Stimulated activated CD4-positive, alpha-beta T cell treated with anti-CD3 and anti-CD28 coated beads, Interleukin-4, amount 100 ng/mL, for 24 hours (primary cell): ENCODE measurements at places on chromosomes 3 and 15.
A peak's percentile ranks its signal among the peaks of the same experiment; 100 is the strongest.

DNA sequence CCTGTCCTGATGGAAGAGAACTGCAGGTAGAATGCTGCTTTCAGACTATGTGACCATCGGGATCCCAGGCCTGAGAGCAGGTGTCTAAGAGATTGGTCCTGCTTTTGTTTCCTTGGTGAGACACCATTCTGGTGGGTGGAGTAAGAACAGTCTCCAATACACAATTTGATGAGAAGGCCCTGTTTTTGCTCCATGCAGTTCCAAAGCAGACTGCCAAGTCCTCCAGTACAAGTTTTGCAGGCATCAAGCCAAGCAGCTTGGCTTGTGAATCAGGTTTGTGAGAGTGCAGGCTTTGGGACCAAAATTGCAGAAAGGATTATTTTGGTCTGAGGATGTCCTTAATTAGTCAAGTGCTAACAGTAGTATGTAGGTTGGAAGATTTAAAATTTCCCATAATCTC lies 381.6 kb downstream of the FOXP1 start:
- no peak for DNase-seq

DNA sequence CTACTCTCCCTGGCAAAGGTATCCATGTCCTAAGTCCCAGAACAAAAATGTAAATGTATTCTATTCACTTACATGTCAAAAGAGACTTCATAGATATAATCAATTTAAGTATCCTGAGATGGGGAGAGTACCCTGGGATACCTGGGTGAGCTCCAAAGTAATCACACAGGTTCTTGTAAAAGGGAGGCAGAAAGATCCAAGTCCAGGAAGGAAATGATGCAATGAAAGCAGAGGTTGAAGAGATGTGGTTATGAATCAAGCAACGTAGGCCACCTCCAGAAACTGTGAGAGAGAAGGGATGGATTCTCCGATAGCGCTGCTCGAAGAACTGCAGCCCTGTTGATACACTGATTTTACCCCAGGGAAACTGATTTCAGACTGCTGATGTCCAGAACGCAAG lies 93.9 kb upstream of the VGLL3 start:
- no peak for DNase-seq

DNA sequence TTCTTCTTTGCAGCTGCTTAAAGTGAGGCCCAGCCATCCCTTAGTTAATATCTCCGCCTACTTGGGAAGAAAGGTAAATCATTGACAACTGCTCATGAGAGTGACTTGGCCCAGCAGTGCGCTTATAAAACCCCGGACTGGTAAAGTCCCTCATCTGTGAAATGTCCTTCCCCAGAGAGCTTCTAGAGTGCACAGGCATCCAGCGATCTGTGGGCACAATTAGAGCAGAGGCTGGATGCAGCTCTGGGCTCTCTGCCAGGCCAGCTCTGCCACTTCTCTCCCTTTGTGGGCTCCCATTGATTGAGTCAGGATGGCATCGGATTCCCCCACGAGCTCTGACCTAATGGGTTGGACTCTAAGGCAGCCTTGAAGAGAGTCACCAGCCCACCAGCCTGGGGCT lies 219.0 kb upstream of the LINGO1 start:
- no peak for DNase-seq

GRCh38 chr3:101926594-101927105 lies 77.3 kb downstream of the NFKBIZ start:
- DNase-seq = no peak

GRCh38 chr15:40830884-40831283 lies 2.4 kb upstream of the PPP1R14D start:
- DNase-seq = no peak

DNA sequence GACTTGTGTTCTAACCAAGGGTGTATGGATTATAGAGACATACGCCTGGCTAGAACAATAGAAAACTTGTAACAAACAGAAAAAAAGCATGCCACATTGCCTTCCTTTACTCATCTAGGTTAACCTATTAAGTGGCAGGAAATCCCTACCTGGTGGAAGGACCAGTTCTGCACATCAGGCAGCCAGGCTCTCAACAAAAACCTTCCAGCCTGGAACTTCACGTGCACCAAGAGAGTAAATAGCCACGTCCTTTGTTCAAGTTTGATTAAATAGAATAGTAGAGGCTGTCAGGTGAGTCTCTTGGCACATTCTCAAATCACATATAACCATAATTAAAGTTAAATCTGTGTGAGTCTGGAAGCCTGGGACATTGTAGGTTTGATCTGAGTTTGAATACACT lies 85.0 kb upstream of the DPH6 start:
- no peak for DNase-seq

DNA sequence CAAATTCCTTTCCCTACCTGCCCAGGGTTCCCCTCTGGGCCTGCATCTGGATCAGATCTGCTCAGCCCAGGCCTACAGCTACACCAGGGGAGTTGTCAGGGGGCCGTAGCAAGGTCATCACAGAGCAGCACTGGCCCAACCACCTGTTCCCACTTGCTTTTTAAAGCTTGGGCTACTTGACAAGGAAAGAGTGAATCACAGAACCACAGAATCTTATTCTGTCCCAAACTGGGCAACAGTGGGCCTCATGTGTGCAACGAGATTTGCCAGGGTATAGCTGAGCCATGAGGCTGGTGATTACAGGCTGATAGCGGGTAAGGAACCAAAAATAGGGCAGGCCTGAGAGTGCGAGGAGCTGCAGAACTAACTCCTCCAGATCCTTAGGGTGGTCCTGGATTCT lies 66.7 kb downstream of the MYLK start:
- no peak for DNase-seq

- DNase-seq = no peak
Observed at GRCh38 chr3:53550005-53550620, 55.7 kb downstream of the CACNA1D start.

DNA sequence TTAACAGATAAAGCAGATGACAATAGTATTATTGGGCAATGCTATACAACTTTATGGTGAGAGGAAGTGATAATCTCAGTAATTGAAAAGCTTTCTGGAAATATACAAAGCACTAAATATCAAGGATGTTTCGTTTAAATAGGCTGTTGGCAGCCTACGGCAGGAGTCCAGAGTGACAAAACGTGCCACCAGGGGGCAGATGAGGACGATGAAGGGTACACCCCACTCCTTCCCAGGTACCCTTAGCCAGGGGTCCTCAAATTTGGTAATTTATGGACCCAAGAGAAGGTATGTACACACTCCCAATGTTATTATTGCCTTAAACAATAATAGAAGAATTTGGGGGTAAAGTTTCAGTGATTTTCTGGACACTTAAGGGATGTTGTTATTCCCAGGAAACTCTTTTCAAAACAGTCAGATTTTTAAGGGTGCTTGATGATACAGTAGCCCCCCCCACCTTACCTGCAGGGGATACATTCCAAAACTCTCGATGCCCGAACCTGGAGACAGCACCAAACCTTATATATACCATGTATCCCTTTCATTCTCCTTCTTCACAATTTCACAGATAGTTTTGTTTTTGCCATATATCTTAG lies 1.4 kb upstream of the MAGEL2 start:
- no peak for DNase-seq

GRCh38 chr3:71045212-71045916 lies 538.2 kb downstream of the FOXP1 start:
- no peak for DNase-seq

DNA sequence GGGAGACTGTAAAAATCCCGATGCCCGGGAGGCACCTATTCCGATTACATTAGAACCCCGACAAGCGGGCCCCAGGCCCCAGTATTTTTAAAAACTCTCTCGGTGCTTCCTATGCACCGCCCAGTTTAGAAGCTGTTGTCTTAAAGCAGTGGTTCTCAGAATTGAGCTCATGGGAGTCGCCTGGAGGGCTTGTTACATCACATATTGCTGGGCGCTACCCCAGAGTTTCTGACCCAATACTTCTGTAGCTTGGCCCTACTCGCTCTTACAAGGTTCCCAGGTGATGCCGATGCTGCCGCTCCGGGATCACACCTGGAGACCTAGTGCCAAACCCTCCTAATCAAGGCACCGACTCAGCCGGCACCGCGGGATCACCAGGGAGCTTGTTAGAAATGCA lies 35.2 kb downstream of the CPN2 start:
- DNase-seq = no peak

DNA sequence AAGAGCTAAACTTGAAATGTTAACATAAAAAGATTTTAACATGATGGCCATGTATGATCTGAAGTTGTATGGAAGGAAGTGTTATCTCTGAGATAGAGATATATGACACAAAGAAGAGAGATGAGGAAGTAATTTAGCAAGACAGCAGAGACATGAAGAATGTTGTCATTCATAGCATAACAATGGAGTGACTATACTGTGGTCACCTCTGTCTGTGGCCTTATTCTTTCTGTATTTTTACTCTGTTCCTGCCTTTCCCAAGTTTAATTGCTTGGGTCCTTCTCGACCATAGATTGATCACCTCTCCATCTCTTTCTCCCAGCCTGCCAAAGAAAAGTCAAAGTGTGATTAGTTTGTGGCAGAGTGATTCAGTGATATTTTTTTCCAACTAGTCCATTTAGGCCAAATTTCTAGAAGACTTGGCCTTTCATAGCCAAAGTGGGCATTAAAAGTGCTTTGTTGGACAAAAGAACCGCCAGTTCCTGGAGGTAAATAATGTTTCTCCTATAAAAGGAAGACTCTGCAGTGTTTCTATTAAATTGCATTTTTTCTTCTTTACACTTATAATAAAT lies 711.9 kb downstream of the CADM2 start:
- DNase-seq = no peak

GRCh38 chr3:130748981-130749380 lies 2.4 kb upstream of the PIK3R4 start:
- DNase-seq = no peak

GRCh38 chr3:17204049-17204650 lies 319.4 kb downstream of the PLCL2 start:
- DNase-seq = no peak

GRCh38 chr3:3664935-3665334 lies 134.3 kb upstream of the LRRN1 start:
- DNase-seq = no peak

- DNase-seq = no peak
Observed at GRCh38 chr3:17235310-17235709, 350.6 kb downstream of the PLCL2 start.

GRCh38 chr3:159252772-159253384 lies 451.0 kb downstream of the MFSD1 start:
- no peak for DNase-seq

DNA sequence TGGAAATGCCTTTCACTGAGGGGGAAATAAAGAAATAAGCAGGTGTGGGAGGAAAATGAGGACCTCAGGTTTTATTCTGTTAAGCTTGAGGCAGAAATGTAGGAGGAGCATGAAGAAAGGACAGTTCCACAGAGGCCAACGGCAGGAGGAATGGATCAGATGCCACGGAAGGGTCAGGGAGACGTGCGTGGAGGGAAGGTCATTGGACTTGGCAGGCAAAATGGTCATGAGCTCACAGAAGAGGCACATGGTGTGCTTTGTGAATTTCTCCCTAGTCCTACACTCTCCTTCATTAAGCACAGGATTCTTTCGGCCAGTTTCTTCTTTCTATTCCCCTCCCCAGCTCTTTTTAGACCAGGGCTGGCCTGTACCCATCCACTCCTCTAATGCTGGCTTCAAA lies 32.5 kb upstream of the THSD4 start:
- DNase-seq = no peak

DNA sequence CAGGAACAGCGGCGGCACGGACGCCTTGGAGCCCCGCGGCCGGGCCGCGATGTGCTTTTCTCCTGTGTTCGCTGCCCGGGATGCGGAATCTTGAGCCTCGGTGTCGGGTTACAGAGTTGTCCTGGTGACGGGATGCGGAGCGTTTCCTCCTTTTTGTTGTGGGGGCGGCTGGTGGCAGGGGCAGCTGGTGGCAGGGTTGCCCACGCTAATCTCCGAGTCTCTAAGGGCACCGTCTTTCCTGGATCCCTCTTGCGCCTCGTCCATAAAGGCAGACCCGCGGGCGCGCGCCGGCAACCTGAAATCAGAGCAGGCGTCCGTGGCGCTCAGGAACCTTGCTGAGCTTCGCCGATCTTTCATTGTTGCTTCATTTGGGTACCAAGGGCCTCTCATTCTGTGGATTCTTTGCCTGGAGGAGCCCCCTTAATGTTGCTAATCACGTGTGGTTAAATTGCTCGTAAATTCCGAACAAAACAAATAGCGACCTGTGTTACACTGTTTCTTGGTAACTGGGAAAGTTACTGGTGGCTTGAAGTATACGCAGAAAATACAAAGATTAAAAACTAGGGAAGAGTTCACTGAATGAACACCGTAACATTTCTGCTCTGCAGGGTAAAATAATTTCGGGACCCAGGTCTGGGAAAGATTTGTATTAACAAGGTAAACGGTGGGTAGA lies 844 bp upstream of the PFN2 start:
- DNase-seq = peak; percentile 20

GRCh38 chr3:112635674-112636073 lies 5.3 kb downstream of the CCDC80 start:
- DNase-seq = no peak

- DNase-seq = no peak
Observed at GRCh38 chr15:59364248-59364647, 8.4 kb downstream of the MYO1E start.
